ENCODE measurements at places on chromosomes 1 and 21.

GRCh38 chr1:200351826-200352549, 57.8 kb downstream of the ZNF281 start:
- DNase-seq = peak; percentile 87

- no peak for DNase-seq
These were observed 10.8 kb downstream of the CAMTA1 start for GRCh38 chr1:6796095-6796494.

DNA sequence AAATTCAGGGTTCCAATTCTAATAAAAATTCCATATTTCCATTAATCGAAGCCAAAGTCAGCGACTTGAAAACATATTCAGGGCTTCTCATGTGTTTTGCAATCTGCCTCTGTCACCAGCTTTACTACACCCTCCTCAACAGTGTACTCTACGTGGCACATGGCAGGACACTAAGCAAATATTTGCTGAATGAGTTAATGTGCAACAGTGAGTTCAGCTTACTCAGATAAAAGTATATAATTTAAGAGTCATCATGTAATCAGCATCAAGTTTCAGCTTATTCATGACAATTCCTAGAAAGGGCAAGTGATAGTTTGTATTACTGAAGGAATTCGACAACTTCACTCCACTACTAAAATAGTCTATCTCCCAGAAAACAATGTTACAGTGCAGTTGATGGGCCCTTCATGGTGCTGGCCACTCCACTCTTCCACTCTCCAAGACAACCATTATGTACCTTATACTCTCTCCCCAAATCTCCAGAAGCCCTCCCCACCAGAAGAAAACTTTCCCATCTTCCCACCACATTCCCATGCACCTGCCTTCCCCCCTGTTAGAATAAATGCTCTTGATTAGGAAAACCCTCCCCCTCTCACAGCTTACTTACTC, 97.3 kb downstream of the TTLL7 start:
- peak; percentile 45 for DNase-seq

GRCh38 chr21:46297338-46298271, 11.5 kb downstream of the YBEY start:
- peak; percentile 54 for DNase-seq

GRCh38 chr1:31263408-31263807, 23.7 kb upstream of the NKAIN1 start:
- DNase-seq = no peak

GRCh38 chr21:22374218-22374969, 1376.2 kb downstream of the NCAM2 start:
- DNase-seq = no peak

GRCh38 chr1:14649976-14650375, 51.5 kb downstream of the KAZN start:
- DNase-seq = no peak

DNA sequence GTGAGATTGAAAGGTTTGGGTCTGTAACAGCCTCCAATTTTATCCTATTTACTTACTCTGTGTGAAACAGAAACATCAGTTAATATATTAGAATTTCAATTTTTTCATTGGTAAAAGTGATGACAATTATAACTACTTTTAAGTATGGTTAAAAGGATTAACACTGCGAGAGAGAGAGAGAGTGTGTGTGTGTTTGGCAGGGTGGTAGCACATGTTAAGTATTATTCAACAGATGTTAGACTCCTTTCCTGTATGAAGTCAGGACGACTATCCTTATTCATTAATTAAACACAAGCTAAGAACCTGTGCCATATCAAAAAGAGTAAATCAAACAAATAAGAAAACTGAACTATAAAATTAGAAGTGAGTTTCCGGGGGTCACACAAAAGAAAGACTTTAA, 662.5 kb downstream of the PLPP3 start:
- no peak for DNase-seq

DNA sequence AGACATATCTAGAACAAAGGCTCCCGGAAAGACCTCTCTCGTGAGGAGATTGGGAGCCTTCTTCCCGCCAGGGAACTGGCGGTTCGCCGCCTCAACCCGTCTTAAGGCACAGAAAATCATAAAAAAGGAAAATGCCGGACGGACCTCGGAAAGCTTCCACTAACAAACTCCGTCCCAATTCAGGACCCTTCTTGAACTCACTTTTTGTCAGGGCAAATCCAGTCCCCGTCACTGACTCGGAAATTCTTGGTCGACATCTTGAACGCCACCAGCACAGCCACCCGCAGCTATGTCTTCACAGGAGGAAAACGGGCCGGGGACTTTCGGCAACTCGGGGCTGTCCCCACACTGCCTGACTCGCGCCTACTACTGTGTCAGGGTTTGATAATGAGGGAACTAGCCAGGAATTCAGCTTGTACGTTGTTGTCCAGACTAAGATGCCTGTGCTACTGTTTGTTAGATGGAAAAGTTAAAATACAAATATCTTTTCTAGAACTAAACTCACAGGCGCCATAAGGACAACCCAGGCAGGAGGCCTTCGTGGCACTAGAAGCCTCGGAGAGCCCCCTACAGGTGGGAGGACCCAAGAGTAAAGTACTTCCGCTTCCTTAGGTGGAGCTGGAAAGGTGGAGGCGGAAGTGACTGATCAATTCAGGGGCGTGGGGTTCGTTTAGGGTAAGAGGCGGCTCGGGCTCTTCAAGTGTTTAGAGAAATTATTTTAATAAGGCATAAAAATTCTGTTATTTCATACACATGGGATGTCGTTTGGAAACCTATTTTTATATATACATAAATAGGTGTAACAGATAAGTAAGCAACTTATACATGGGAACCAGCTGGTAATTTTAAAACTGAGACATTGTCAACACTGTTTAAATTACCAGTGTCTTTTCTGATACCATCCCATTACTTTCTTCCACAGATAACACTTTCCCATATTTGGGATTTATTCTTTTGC, at the start of gene ZRANB2:
Gene ZRANB2, minus strand, starts transcription at position 297 of the 958 bp plus-strand sequence. Its CDS starts 40 bp downstream, at position 257.
- DNase-seq = peak; percentile 96

- DNase-seq = no peak
These were observed 6.5 kb upstream of the SDHB start for GRCh38 chr1:17060306-17060749.

- no peak for DNase-seq
These were observed 16.4 kb downstream of the SLAMF7 start for GRCh38 chr1:160755461-160755860.

- DNase-seq = peak; percentile 35
These were observed 83.1 kb upstream of the ERRFI1 start for GRCh38 chr1:8109216-8109615.

GRCh38 chr1:231337043-231337471, 595 bp downstream of the EXOC8 start:
- DNase-seq = no peak

- DNase-seq = peak; percentile 81
These were observed 22.1 kb upstream of the SSX2IP start for GRCh38 chr1:84712276-84712874.

DNA sequence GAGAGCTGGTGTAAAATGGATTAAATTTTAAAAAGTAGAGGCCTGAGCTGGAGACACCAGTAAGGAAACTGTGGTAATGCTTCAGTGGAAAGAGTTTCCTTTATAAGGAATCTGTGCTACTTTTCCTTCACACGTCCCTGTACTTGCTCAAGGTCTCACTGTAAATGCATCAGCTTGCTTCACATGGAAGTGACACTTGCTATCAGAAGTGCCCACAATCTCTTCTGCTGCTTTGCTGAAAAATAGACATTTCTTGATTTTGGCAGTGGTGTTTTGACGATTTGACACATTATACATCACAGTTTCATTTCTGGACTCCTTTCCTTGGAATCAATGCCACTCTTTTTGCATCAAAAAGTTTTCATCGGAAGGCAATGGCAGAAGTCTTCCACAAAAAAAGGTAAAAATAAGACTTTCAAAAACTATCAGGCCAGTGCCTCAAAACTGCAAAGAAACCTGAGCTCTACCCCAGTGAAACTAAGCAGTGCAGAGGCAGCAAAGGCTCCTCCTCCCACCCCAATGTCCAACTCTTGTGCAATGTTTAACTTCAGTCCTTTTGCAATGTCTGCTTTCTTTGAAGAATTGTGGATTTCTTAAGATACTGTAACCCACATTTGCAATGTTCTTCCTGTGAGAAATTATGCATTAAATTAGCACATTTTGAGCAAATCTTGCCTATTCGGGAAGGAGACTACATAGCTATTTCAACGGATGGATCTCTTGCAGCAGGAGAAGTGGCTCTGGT, 18.4 kb upstream of the TSPAN2 start:
- DNase-seq = no peak

- no peak for DNase-seq
These were observed 23.4 kb upstream of the PDE9A start for GRCh38 chr21:42629933-42630589.

DNA sequence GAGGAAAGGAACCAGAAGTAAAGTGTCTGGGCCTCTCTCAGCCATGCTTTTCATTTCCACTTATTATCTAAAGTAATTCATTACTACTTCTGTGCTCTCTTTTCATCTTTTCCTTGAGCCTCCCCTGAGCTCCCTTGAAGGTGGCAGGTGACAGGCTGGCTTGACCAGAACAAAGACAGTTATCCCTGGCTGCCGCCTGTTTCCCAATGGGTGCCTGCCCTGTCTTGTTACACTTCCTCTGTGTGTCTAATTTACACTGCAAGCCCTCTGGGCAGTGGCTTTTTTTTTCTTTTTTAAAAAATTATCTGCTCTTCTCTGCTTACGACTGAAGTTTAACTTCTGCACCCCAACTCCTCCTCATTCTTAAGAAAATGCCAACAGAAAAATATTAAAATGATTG, 113.4 kb downstream of the NGF start:
- no peak for DNase-seq

- peak; percentile 74 for DNase-seq
These were observed 973 bp downstream of the SDF4 start for GRCh38 chr1:1230656-1231399.

DNA sequence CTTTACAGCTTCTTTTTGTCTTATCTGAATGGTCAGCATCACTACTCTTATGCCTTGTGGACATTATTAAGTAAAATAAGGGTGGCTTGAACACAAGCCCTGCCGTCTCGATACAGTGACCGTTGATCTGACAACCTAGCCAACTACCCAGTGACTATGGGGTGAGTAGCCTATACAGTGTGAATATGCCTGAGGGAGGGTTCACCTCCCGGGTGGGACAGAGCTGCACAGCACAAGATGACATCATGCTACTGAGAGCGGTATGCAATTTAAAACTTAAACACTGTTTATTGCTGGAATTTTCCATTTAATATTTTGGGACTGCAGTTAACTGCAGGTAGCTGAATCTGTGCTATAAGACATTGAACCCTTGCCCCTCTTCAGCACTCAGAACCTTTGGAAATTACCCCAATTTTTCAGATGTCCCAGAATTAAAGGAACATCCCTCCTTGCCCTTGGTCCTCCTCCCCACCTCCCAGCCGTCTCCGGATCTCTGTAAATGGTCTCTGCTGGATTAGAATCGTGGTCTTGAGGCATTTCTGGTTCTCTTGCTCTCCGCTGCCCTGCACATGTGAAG, 618.5 kb downstream of the PTPRU start:
- DNase-seq = no peak

- DNase-seq = peak; percentile 53
These were observed 597.9 kb upstream of the ADAMTS5 start for GRCh38 chr21:27564684-27565301.

- no peak for DNase-seq
These were observed 197.9 kb upstream of the SGIP1 start for GRCh38 chr1:66335859-66336640.

- DNase-seq = peak; percentile 7
These were observed 10.2 kb upstream of the CREG1 start for GRCh38 chr1:167563579-167564246.

DNA sequence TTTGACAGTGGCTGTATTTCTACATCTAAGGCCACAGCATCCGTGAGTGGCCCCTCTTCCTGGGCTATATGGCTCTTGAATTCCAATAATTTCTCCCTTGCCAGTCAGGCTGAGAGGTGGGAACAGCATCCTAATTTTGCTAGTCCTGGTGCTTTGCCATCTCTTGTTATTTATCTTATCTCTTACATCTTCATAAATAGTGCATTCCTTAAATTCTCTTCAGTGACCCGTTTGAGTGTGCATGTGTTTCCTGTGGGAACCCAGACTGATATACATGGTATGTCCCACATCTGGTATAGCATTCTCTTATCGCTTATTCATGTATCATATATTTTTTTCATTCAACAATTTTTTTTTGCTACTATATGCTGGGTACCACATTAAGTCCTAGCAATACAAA, 9.9 kb downstream of the S100A11 start:
- DNase-seq = no peak

GRCh38 chr1:235122348-235122747, 6.3 kb downstream of the TOMM20 start:
- DNase-seq = no peak

DNA sequence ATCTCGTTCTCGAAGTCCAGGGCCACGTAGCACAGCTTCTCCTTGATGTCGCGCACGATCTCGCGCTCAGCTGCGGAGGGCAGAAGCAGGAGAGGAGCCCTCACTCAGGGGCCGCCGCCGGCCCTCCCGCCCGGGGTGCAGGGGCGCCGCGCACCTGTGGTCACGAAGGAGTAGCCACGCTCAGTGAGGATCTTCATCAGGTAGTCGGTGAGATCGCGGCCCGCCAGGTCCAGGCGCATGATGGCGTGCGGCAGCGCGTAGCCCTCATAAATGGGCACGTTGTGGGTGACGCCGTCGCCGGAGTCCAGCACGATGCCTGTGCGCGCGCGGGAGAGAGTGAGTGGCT, 1.8 kb downstream of the ACTA1 start:
- DNase-seq = no peak

DNA sequence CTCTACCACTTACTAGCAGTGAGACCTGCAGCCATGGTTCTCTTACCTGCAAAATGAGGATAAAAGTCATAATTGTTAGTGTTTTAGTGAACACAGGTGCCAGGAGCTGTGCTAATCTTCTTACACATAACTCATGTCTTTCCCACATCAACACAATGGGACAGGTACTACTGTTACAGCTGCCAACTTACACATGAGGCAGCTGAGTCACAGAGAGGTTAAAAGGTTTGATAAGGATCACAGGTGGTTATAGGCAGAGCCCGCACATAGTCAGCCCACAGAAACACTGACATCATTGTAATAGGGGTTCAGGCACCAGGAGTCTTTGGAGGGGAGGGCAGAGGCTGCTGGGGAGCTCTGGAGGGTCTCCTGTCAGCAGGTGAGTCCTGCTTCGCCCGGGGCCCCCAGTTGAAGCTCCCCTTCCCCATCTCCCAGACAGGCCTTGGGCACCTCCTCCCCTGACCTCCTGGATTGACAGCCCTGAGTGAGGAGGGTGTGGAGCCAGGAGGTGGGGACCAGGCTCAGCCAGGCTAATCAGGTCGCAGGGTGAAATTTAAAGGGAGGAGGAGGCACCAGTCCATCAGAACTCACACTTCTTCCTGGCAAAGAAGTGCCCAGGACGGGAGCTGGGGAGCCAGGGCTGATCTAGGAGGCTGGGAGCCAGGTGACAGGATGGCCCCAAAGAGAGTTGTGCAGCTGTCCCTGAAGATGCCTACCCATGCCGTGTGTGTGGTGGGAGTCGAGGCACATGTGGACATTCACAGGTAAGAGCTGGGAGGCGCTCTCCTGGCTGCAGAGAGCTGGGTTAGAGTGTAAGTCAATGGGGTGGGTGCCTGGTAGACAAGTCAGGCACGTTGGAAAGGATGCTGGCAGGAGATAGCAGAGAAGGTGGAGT, at the start of gene PADI1:
Gene PADI1, plus strand, starts transcription at position 583 of the 895 bp plus-strand sequence. Its CDS starts 90 bp downstream, at position 673.
- no peak for DNase-seq

- DNase-seq = no peak
These were observed 472.0 kb downstream of the SMYD3 start for GRCh38 chr1:246035060-246035541.
